LoVo (cell line): ENCODE measurements at places on chromosomes 11 and 22.
A peak's percentile ranks its signal among the peaks of the same experiment; 100 is the strongest.

GRCh38 chr11:67664696-67665540 lies 9.5 kb downstream of the ALDH3B2 start:
- DNase-seq: no peak

- no peak for DNase-seq
These were observed 30.4 kb upstream of the YPEL1 start for GRCh38 chr22:21765909-21766529.

DNA sequence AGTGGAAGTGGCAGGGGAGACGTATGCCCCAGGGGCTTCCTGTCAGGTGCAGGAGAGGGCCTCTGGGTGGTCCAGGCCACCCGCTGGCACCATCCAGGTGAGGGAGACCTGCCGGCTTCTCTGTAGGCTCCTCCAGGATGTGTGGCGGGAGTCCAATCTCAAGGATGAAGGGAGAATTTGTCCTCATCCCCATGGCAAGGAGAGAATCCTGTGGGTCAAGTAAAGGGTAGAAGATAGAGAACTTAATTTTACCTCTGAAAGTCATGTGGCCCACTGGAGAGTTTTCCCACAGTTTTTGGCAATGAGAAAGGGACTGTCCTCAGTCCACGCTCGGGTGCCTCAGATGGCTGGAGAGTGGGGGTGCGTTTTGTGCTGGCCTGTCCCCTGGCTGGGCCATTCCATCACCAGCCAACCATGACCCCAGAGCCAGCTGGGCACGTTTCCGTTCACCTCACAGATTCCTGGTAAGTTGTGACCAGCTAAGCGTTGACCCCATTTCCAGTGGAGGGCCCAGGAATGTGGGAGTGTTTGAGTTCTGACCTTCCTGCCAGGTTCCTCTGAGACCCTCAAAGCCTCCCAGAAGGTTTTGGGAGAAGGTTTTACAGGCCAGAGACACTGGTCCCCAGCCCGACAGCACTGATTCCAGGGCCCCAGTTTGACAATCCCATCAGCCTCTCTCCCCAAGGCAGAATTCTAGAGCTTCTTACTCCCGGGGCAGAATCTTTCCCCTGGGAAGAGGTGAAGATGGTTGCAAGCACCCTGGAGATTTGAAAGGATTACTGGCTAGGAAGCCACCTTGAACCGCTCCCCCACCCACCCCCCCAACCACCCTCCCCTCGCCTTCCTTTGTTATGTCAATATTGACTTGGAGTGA lies 2.6 kb downstream of the OVOL1 start:
- DNase-seq: no peak

DNA sequence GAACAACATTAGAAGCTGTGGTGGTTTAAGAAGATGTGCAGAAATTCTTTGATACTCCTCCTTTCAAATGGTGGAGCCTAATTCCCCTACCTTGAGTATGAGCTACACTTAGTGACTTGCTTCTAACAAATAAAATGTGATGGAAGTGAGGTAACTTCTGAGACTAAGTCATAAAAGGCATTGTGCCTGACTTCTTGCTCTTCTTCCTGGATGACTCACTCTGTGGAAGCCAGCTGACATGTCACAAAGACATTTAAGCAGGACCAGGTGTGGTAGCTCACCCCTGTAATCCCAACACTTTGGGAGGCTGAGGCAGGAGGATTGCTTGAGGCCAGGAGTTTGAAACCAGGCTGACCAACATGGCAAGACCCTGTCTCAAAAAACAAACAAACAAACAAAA lies 3.9 kb upstream of the PLA2G3 start:
- peak; percentile 52 for DNase-seq

- DNase-seq: no peak
These were observed 53.6 kb downstream of the CDKN1C start for GRCh38 chr11:2831781-2832532.

- no peak for DNase-seq
These were observed 133.2 kb downstream of the TRIM29 start for GRCh38 chr11:120004723-120005122.

GRCh38 chr11:21614961-21615360 lies 577.9 kb upstream of the ANO5 start:
- DNase-seq: no peak

GRCh38 chr22:44098021-44098739 lies 74.1 kb downstream of the PARVB start:
- DNase-seq: no peak

DNA sequence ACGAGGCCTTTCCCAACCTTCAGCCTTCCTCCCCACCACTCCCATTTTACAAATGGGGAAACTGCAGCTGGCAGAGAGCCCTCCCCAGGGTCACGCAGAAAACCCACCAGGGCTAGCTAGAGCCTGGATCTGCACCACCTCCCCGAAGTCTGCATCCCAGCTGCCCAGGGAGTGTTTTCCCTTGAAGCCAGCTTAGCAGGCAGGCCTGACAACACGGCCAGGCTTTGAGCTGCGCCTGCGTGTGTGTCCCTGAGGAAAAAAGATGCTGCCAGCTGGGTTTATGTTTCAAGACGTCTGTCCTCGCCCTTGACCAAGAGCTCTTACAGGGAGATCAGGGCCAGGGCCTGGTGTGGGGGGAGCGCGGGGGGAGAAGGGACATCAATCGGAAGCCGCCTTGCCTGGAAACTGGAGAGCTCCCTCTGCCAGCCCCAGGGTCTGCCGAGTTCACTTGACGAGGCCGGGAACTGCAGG lies 20.3 kb downstream of the WNT11 start:
- DNase-seq: no peak

- DNase-seq: peak; percentile 66
These were observed 26.6 kb upstream of the IL17RA start for GRCh38 chr22:17057959-17058814.

DNA sequence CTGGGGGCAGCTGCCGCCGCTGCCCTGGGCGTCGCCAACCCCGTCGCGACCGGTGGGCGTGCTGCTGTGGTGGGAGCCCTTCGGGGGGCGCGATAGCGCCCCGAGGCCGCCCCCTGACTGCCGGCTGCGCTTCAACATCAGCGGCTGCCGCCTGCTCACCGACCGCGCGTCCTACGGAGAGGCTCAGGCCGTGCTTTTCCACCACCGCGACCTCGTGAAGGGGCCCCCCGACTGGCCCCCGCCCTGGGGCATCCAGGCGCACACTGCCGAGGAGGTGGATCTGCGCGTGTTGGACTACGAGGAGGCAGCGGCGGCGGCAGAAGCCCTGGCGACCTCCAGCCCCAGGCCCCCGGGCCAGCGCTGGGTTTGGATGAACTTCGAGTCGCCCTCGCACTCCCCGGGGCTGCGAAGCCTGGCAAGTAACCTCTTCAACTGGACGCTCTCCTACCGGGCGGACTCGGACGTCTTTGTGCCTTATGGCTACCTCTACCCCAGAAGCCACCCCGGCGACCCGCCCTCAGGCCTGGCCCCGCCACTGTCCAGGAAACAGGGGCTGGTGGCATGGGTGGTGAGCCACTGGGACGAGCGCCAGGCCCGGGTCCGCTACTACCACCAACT lies 1.0 kb downstream of the FUT4 start:
- DNase-seq: no peak

DNA sequence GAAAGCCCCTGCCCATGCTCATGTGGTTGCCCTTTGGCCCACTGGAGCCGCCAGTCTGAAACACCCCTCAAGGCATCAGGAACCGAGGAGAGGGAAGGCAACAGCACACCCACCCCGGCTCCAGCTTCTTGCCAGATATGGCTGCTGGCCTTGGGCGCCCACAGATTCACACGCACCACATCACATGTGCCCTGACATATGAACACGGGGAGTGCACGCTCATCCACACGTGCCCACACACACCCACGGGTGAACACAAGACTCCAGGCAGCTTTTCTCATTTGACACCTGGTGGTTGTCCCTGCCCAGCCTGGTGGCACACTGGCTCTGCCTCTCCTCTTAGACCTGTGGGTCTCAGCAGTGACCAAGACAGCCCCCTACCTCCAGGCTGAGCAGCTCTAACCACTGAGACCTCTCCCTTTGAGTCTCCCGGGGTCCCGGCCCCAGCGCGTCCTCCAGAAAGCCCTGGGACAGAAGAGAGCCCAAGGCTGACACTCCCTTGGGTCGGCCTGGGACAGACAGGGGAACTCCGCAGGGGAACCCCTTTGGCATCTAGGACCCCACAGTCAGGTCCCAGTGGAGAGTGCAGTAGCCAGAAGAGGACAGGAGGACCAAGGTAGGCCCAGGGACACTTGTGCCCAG lies 2.7 kb upstream of the MAPK12 start:
- no peak for DNase-seq

GRCh38 chr11:84211896-84212295 lies 925.7 kb upstream of the CCDC90B start:
- DNase-seq: no peak

DNA sequence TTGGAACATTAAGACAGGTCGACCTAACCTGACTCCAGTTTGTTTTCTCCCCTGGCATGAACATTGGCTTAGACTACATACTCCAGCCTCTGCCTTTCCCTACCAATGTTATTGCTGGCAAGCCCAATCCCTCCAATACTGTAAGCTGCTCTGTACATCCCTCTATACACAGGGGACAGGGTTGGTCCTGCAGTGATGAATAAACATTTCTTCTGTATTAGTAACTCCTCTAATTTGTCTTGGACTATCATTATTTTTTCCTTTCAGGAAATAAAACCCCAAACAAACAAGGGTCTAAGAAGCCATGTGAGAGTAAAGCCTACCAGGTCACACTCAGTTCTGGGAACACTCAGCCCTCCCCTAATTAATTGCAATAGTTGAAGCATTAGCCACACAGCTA lies 35.1 kb upstream of the FJX1 start:
- no peak for DNase-seq

GRCh38 chr22:46165977-46166376 lies 15.7 kb downstream of the PPARA start:
- no peak for DNase-seq

DNA sequence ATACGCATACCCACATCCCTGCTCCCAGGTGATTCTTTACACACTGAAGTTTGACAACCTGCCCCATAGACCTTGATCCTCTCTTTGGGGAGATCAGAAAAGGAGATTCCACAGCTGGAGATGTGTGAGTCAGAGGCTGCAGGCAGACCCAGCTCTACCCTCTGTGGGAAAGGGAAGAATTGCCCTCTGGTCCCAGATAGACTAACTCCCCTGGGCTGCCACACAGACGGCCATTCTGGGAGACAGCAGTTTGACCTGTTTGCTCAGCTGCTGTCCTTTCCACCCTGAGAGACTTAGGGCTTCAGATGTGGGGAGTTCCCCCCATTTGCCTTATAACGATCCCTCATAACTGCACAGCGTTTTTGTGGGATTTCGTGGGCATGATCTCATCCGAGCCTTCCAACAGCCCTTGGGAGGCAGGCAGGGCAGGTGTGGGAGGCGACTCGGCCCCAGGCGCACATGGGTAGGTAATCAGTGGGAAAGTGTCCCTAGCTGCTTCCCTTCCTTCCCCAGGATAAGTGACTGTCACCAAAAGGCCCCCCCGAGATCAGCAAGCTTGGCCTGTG lies 14.1 kb downstream of the FAM83F start:
- DNase-seq: no peak

DNA sequence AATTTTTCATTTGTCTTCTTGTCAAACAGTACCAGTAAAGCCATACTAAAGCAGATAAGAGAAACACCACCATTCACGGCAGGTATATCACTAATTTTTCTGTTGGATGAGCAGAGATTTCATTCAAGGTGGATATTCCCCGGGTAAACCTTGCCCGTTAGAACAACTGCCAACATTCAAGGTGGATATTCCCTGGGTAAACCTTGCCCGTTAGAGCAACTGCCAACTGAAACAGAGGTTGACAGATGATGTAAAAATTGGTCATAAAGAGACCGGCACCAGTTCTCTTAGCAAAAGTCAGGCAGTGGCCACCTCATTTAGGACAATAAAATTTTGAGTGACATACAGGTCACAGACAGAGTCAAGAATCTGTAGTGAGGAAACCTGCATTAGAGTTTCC lies 423.4 kb upstream of the SYN3 start:
- DNase-seq: no peak

- DNase-seq: peak; percentile 78
These were observed 56.0 kb upstream of the OR5AK2 start for GRCh38 chr11:56932572-56933220.

DNA sequence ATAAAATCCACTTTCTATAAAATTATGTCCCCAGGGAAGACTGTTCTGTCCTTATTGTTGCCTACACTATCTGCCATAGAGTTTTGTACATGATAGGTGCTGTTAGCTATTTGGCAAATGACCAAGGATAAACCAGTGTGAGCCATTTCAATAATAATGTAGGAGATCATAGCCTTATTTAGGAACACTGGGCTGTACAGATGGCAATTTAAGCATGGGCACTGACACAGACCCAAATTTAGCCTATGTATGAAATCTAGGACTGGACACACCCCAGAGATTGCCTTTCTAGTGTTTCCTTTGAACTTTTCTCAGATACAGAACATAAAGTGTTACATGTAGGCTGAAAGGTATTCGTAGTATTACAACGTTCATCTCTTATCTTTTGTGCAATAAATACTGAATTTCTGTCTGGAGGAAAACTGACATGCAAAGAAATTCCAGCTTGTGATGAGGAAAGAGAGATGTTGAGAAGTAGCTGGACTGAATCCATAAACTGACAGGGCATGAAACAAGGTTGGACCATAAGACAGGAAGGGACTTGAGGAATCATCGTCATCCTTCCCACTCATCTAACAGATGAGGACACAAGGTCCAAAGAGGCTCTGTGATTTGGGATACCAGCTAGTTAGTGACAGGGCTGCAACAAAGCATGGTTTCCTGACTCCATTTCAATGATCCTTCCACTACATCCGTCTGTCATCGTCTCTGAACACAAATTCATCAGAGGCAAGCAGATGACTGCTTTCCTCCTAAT lies 60.3 kb downstream of the TMPRSS5 start:
- DNase-seq: no peak

- DNase-seq: no peak
These were observed 17.8 kb upstream of the TP53I11 start for GRCh38 chr11:44968510-44968909.
